ENCODE measurements at places on chromosomes 6 and 20.
A peak's percentile ranks its signal among the peaks of the same experiment; 100 is the strongest.

GRCh38 chr20:25223179-25223661 is 24.7 kb upstream of the PYGB start:
- DNase-seq, result no peak

GRCh38 chr6:110949679-110950285 is 8.7 kb upstream of the GTF3C6 start:
- DNase-seq, result peak; percentile 65

GRCh38 chr6:161622779-161623178 is 348.9 kb upstream of the AGPAT4 start:
- DNase-seq, result no peak

DNA sequence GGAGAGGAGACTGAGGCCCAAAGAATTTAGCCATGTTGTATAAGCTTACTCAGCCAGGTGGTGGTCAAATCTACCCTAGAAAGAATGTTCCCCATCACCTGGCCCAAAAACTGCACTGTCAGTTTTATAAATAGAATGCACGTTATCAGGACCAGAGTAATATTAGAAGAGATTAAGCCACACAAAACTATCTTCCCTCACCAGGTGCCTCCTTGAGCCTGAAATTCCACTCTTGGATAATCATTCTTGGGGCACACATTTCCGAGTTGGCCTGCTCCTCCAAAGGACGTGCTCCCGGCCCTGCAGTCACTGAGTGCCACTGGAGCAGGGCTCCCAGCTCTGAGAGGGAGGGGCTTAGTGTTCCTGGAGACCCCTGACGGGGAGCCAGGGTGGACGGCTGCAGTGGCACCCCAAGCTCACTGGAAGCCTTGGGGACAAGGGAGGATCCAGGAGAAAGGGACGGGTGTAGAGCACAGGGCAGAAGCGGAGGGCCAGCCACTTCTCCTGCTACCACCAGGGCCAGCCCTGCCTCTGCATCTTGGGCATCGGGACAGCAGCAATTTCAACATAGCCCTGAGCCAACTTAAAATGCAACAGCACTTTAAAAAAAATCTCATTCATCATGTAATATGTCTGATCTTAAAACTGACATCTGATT is 160.8 kb upstream of the QKI start:
- DNase-seq, result no peak

- DNase-seq, result no peak
Measured at GRCh38 chr6:6781172-6781872, 192.8 kb downstream of the LY86 start.

- DNase-seq, result no peak
Measured at GRCh38 chr20:39302312-39302711, 340.2 kb downstream of the DHX35 start.

DNA sequence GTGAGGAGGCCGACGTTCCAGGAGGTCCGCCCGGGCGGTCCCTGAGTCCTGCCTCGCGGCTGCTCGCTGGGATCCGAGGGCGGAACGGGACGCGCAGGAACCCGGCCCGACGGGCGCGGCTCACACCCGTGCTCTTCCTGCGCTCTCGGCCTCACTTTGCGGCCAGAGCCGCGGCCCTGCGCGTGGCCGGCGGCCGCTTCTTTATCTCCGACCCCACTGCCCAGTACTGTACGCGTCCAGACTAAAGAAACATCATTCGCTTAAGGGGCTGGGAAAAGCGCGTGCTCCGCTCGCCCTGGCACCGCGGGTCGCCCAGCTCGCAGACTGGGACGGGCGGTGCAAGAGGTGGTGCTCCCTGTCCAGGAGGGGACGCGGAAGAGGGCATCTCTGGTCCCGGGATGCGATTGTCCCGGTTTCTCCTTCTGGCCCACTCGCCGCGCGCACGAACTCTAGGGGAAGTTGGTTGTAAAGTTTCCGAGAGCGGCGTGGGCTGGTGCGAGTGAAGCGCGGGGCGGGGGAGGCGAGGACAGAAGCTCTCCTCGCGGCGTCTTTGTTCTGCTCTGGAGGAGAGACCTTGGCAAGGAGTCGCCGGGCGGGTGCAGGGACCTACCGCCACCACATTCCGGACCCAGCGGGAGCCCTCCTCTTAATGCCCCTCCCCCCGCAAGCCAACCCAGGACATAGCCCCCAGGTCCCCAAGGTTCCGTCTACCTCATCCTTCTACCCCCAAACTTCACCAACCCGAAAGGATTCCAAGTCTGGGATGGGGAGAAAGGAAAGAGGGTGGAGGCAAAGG is 71.0 kb downstream of the SOX4 start:
- DNase-seq, result peak; percentile 52

- DNase-seq, result no peak
Measured at GRCh38 chr6:96196633-96197032, 180.9 kb downstream of the FUT9 start.

GRCh38 chr20:50664254-50664653 is 27.1 kb downstream of the RIPOR3 start:
- DNase-seq, result no peak

DNA sequence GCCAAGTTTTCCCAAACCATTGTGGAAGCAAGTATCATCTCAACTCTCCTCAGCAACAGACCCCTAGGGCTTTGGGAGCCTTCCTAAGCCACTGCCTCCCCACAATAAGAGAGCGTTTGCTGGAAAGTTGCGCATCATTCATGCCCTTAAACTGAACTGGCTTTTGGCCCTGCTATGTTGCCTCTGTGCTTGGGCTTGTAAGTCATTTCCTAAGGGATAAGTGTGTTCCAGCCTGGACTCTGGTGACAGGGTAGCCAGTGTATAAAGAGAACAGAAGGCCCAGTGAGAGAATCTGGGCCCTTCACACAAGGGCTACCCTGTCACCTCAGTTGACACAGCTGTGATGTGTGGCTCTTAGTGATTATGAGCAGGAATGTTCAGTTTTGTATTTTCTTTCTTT is 77.8 kb downstream of the COL9A1 start:
- no peak for DNase-seq

GRCh38 chr20:64152906-64153305 is 11.3 kb upstream of the MYT1 start:
- DNase-seq, result no peak

DNA sequence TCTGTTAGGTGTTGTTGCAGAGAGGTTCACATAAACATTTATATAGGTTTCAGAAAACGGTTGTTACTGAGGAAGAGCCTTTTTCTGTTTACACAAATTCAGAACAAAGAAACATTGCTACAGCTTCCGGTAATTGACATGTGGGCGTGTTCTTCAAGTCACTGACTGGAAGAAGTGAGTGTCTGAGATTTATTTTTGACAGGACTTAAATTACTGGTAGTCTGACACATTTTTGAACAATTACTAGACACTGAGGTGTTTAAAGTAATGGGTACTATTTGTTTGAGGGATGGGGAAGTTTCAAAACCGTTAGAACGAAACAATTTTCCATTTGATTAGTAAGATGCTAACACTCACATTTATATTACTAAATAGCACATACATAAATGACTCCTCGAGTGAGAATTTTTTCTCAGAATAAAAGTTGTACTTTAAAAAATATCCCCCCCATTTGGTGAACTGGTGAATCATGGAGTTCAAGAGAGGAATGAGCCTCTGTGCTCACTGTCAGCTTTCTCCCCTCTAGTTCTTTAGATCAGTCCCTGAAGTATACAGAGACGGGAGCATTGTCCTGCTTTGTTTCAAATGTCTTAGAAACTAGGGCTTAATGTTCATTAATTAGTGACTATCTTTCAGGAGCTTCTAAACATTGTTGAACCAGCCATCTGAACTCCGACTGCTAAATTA is 98.7 kb downstream of the TSHZ2 start:
- DNase-seq, result peak; percentile 9

GRCh38 chr20:21019814-21020658 is 86.1 kb downstream of the LINC00237 start:
- DNase-seq, result no peak

GRCh38 chr6:68652117-68652536 is 17.0 kb downstream of the ADGRB3 start:
- DNase-seq, result no peak

DNA sequence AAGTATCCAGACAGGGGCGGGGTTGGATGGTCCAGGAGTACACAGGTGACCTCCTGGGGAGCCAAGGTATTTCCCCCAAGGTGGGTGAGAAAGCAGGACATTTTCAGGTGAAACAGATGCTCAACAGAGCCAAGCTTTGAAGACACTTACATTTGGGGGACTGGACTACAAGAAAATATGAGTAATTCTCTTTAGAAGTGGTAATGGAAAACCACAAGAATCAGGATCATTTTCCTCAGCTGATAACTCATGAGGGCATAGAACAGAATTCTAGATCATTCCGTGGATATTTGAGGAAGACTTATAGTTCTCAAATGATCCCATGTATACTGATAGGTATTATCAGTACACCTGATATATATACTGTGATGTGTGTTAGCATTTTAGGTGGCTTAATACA is 89.9 kb downstream of the UST start:
- no peak for DNase-seq

DNA sequence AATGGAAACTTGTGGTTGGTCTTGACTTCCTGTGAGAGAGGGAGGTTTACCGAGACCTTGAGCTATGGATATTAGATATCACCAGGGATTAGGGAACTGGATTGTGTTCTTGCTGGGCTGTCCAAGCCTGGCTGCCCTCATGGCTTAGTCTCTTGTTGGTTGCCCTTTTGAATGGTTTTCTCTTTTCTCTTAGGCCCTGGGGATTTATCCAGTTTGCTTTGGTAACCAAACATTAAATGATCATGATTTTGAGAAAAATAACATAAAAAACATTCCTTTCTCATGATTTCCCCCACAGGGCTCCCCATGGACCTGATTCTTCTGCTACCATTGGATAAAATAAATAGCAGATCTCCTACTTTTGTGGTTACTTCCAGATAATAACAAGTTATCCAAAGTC is 306.4 kb upstream of the RNF217 start:
- DNase-seq, result no peak

DNA sequence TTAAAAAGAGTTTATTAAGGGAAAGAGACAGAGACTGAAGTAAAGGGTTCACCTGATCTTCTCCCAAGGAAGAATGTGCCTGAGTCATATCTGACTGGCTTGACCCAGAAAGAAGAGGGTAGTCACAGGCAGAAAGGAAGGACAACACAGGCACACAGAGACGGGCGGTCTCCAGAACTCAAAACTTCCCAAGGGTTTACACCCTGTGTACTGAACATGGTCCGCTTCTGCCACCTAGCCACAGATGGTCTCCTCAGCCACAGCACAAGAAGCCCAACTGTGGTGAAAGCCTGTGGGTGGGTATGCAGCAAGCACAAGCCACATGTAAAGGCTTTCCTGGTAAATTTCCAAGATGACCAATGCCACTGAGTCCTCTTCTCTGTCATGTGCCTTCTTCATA is 17.2 kb downstream of the UNC5CL start:
- DNase-seq, result no peak

DNA sequence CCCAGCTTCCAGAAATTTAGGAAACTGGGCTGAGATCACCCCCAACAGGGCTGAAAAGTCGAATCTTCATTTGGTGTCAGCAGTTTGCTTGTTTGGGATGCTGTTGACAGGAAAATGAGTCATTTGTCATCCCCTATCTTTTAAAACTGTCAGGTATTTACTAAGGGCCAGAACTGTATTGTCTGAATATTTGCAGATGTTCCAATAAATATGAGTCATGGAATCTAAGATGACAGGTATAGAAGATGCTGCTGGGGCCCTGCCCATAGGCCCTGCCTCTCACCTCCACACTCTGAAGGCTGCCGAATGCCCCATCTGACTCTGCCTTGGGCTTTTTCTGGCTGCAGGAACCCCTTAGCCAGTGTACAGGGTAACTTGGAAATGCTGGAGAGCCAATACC is 3.9 kb downstream of the ETV7 start:
- DNase-seq, result no peak

DNA sequence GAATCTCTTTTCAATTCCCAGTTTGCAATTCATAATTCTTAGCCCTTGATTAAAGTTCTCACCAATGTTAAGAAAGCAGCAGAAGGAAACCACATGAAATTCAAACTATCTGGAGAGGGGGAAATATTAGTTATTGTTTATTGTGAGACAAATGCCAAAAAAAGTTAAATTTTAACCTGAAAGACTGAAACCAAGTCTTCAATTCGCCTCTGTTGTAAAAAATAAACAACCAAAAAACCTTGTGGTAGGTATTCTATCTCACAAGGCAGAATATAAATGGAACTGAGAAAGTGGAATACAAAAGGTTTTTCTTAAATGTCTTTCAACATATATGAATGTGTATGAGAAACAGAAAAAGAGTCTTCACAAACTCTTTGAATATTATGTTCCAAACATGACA is 24.8 kb downstream of the TMX4 start:
- DNase-seq, result no peak

- DNase-seq, result no peak
Measured at GRCh38 chr6:31227143-31227542, 44.7 kb downstream of the HLA-C start.

DNA sequence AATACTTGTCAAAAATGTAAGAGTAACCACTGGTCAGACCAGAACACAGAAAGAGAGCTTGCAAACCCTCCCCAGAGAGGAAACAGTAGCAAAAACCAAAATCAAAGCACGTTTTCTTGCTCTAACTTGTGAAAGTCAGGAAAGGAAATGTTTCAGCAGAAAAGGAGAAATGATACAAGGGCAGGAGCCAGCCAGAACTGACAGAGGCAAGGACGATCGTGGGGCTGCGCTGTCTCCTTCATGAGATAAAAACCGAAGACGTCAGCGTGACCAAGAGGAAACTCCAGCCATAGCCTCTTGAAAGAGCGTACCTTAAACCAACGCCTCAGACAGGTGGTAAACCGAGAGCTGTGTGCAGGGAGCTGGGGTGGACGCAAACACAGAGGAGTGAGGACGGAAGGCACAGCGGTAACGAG is 27.5 kb downstream of the LAMA5 start:
- peak; percentile 60 for DNase-seq

DNA sequence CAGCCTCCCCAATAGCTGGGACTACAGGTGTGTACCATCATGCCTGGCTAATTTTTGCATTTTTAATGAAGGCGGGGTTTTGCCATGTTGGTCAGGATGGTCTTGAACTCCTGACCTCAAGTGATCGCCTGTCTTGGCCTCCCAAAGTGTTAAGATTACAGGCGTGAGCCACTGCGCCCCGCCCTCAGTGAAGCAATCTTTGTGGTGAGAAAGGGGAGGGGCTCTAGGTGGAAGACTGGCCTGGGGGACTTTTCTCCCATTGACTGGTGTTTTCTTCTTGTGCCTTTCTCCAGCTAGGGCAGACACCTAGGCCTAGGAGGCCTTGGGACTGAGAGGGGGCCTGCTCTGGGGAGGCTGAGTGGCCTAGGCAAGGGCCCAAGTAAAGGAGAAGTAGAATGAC is 84.1 kb downstream of the DNAAF9 start:
- no peak for DNase-seq

GRCh38 chr20:51373713-51374455 is 168.6 kb downstream of the NFATC2 start:
- no peak for DNase-seq

DNA sequence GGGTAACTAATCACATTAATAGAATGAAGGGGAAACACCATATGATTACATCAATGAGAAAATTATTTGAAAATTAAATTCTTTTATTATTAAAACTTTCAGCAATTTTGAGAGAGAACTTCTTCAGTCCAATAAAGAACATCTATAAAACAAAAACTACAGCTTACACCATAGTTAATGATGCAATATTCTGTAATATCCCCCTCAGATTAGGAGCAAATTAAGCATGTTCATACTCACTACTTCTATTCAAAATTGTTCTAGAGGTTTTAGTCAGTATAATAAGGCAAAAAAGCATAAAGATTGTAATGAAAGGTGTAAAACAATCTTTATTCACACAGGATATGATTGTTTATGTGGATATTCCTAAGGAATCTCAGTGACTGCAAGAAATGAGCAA is 465.4 kb downstream of the CD109 start:
- DNase-seq, result no peak

- DNase-seq, result peak; percentile 38
Measured at GRCh38 chr6:63802606-63803206, 167.1 kb downstream of the PHF3 start.
